ENCODE measurements at places on chromosomes 12 and 14. TPM values are rescaled to one million over a fixed set of nuclear protein-coding genes. Genes with fewer than 3 reads are reported as not detected.

Gene ACOT4
- 1.9 TPM for total RNA-seq

Gene RPAP3
- total RNA-seq = 42.0 TPM

Gene CARMIL3
- total RNA-seq = 0.60 TPM

Gene ASCL1
- total RNA-seq = not detected

Gene PRB2
- total RNA-seq = not detected

Gene MANSC4
- total RNA-seq = not detected

Gene GLS2
- 0.27 TPM for total RNA-seq

Gene MMP19
- 0.24 TPM for total RNA-seq

Gene NUAK1
- total RNA-seq = 8.5 TPM

Gene KCTD10
- total RNA-seq = 53.6 TPM

Gene MNAT1
- total RNA-seq = 42.6 TPM

Gene C12orf54
- not detected for total RNA-seq

Gene DAO
- not detected for total RNA-seq

Gene PRKAB1
- total RNA-seq = 32.5 TPM

Gene CLEC7A
- not detected for total RNA-seq

Gene EIF2S3B
- 0.45 TPM for total RNA-seq

Gene PRKCH
- 4.9 TPM for total RNA-seq

All from A549 treated with ZK216348 at 1 μM for 4 hours (cell line).